Right cardiac atrium (tissue), 5 donors: ENCODE measurements at places on chromosomes 7 and 10. TPM values are rescaled to one million over a fixed set of nuclear protein-coding genes. Genes with fewer than 3 reads are reported as not detected.

Gene CSGALNACT2
- total RNA-seq: 10.0 TPM

Gene KAZALD1
- total RNA-seq: 12.1 TPM

Gene GOLGA7B
- total RNA-seq: 7.4 TPM

Gene MACROH2A2
- total RNA-seq: 13.6 TPM

Gene NHLRC2
- total RNA-seq: 62.3 TPM

Gene STEAP1B
- 0.40 TPM for total RNA-seq
